Cortex of kidney (tissue), 1 donor: ENCODE measurements at places on chromosomes 6 and 20.

GRCh38 chr20:38098952-38099351 is 65.4 kb downstream of the RPRD1B start:
- DNase-seq, result no peak

DNA sequence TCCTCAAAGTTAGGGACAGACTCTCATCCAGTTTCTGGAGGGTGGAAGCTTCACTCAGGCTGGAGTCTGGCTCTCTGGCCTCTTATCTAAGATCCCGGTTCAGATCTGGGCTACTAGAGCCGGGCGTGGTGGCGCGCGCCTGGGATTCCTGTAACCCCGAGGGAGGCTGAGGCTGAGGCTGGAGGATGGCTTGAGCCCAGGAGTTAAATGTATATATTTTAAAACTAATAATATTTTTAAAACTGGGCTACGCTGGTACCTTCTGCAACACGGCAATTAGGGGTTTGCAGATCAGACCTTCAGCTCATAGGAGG is 710 bp upstream of the ZNF343 start:
- no peak for DNase-seq

DNA sequence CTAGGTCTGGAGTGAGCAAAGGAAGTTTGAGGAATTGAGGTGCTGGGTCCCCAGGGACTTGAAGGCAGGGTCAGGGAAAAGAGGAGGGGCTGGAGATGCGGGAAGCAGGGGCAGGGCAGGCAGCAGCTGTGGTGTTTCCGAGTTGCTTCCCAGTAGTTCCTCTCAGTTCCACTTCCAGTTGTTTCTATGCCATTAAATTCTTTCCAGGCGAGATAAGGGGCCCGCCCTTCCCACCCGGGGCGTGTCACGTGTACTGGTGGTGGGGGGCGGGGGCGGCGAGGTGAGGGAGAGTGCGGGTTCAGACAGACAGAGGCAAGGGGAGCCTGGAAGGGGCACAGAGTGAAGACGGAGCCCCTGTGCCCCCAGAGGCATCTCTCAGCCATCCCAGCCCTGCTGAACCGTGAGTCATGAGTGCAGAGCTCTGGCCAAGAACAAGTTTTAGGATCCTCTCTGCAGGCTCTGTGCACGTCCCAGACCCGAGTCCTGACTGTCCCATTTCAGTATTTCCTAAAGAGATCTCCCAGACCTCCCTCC is 977 bp downstream of the TNXB start:
- DNase-seq, result no peak

- no peak for DNase-seq
Measured at GRCh38 chr6:93471281-93471680, 51.9 kb upstream of the EPHA7 start.

DNA sequence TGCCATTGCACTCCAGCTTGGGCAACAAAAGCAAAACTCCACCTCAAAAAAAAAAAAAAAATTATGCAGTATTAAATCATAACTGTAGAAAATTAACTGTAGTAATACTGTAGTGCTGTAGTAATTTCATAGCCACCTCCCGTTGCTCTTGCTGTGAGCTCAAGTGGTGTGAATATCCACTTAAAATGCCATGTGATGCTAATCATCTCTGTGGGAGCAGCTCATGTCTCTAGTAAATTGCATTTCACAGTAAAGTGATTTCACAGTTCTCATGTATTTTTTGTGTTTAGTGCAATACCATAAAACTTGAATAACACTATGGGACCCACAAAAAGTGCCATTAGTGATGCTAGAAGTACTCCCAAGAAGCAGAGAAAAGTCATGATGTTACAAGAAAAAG is 14.4 kb upstream of the FAM217A start:
- no peak for DNase-seq

DNA sequence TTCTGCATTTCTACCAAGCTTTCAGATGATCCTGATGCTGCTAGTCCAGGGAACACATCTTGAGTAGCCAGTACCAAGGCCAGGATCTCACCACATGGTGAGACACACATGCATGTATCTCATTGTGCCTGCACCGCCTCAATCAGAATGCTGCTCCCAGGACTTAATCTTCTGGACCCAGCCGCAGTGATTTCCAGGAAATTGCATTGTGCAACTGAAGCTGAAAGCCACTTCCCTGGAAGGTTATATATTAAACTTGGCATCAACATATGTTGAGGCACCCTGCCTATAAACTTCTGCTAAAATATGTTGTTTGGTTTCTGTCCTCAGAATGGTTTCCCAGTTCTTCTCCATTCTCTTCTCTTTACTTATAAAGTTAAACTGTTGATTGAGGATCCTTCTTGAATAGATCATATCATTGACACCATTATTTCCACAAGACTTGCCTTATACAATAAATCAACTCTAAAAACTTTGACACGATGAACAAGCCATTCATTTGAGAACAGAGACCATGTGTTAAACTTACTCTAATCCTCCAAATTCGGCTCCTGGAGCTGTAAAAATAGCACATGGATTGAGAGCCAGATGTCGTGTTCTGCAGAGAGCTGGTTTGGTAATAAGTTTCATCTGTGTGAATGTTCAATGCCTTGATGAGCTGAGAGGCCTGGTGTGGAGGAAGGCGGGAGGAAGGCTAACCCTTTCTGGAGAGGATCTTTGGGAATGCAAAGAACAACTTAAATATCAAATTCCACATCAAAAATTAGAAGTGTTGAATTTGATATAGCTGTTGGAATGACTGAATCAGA is 65.0 kb upstream of the PCSK2 start:
- no peak for DNase-seq

GRCh38 chr6:139654309-139654708 is 279.9 kb upstream of the CITED2 start:
- DNase-seq, result no peak

DNA sequence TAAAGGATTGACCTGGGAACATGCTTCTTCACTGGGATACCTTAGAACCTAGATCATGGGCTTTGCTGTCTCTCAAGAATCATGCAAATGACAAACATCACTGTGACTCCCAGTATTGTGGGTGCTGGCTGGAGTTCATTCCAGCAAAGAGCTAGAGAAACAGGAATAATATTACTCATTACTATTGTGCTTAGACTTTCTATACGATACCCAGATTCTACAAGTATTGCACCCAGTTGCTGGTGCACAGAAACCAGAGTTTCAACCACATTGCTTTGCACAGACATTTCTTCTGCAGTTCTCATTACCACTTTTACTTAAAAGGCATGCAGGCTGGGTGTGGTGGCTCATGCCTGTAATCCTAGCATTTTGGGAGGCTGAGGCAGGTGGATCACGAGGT is 220.4 kb upstream of the ZNF217 start:
- DNase-seq, result no peak

GRCh38 chr6:167996424-167997199 is 859 bp upstream of the KIF25 start:
- DNase-seq, result no peak

- DNase-seq, result no peak
Measured at GRCh38 chr6:39688494-39688893, 36.7 kb downstream of the KIF6 start.

GRCh38 chr6:156775717-156776116 is 1.5 kb upstream of the ARID1B start:
- no peak for DNase-seq

GRCh38 chr6:135675026-135675425 is 176.5 kb upstream of the PDE7B start:
- no peak for DNase-seq

DNA sequence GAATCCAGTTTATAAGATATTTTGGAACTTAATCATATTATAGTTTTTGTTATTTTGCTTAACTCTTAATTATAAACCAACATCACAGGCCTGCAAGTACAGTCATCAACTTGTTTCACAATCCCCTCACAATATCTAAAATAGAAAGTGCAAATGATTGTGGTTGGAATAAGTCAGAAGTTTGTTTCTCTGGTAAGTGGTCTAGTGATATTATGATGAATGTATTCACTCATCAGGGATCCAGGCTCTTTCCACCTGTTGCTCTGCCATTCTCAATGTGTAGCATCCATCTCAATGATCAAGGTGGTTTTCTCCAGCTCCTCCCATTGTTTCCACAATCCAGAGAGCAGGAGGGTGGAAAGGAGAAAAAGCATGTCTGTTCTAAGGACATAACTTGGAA is 54.2 kb downstream of the OPN5 start:
- DNase-seq, result no peak

DNA sequence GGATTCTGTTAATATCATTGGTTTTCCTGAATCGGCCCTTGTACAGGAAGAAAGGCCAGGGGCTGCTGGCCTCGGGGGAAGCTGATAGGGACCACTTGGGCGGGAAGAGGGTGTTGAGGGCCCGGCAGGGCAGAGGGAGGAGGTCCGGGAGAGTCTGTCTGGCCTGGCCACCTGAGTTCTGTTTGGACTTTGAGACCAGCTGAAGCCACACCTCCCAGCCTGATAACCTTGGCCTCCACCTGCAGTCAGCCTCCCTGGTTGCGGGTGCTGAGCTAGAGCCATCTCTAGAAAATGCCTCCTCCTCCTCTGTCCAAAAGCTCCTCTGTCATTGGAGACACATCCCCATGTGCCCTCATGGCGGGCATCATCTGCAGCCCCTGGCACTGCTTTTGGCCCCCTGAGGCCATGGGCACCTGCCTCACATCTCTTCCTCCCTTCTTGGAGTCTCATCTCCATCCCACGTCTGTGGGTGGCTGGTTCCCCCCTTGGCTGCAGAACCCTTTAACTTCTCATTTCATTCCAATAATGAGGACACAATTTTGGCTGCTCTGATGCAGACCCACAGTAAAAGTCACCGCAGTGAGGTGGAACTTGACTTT is 16.6 kb downstream of the APCDD1L start:
- no peak for DNase-seq

GRCh38 chr6:28537509-28538140 is 11.9 kb downstream of the GPX5 start:
- no peak for DNase-seq

- no peak for DNase-seq
Measured at GRCh38 chr6:148044921-148045320, 297.7 kb upstream of the SASH1 start.

DNA sequence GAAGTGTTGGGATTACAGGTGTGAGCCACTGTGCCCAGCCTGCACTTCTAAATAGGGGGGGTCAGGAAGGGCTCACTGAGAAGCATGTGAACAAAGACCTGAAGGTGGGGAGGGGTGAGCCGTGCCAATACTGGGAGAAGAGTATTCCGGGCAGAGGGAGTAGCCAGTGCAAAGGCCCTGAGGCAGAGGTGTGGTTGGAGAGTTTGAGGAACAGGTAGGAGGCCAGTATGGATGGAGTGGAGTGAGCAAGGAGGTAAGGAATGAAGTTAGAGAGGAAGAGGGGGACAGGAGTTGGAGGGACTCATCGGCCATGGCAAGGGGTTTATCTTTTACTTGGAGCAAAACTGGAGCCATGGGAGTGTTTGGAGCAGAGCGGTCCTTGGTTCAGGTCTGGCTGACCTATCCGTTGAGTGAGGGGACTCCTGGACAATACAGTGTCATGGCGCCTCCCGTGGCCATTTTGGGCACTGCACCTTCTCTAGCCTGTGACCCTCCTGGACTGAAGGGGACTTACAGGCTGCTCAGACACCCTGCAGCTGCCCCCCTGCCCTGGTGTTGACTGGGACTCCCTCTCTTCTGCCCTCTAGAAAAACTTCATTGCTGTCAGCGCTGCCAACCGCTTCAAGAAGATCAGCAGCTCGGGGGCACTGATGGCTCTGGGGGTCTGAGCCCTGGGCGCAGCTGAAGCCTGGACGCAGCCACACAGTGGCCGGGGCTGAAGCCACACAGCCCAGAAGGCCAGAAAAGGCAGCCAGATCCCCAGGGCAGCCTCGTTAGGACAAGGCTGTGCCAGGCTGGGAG is 12.1 kb downstream of the FOXS1 start:
- no peak for DNase-seq

GRCh38 chr20:956330-956951 is 40.3 kb upstream of the ANGPT4 start:
- DNase-seq, result no peak

- no peak for DNase-seq
Measured at GRCh38 chr20:21701171-21701876, 4.1 kb upstream of the PAX1 start.

DNA sequence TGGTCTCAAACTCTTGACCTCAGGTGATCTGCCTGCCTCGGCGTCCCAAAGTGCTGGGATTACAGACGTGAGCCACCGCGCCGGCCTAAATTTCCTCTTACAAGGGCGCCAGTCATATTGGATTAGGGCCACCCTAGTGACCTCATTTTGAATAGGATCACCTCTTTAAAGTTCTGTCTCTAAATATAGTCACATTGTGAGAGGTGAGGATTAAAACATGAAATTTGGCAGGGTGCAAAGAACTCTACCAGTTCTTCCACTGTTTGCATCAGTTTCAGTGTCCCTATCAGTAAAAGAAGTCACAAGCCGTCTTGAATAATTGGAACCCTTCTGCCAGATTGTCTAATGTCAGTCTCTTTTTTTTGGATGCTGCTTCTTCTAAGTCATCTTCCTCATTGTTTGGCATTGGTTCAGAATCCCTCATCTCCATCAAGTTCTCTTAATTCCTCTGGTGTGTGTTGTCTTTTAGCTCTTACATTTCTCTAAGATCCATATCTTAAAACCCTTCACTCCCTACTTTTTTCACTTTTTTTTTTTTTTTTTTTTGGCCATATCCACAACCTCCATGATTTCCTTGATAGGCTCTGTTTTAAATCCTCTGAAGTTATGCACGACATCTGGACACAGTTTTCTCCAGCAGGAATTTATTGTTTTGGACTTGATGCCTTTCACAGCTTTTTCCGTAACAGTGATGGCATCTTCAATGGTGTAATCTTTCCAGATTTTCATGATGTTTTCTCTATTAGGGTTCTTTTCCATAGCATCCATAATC is 56.8 kb downstream of the NCOA3 start:
- no peak for DNase-seq

GRCh38 chr6:116492331-116493067 is 18.9 kb upstream of the CALHM5 start:
- DNase-seq, result no peak

DNA sequence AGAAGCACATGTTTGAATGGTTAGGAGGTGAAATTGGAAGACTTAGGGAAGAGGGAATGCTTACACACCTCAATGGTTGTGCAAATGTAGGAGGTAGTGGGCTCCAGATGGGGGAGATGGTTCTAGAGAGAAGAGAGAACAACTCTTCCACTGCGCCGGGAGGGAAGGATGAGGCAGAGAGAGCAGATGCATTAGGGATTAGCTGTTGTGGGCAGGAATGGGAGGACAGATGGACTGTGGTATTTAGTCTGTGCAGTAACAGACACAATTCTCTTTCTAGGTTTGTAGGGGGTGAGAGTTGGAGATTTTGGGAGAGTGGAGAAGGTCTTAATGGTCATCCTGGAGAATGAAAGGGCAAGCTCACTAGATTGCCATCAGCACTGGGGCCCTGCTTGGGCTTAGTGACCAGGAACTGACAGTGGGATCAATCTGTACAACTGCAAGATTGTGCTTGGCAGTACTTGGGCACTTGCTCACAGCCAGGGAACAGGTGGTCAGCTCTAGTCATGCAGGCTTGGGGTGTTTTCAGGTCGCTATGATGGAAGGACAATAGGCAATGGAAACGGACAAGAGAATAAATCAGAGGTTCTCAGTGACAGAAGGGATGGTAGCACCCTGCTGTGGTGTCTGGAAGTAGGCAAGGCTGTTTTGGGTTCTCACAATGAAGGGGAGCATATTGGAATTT is 182.0 kb upstream of the MYLIP start:
- DNase-seq, result no peak

GRCh38 chr6:18506382-18507017 is 119.3 kb downstream of the RNF144B start:
- no peak for DNase-seq
